ENCODE measurements at places on chromosomes 5 and 9. TPM values are rescaled to one million over a fixed set of nuclear protein-coding genes. Genes with fewer than 3 reads are reported as not detected.

The TMEM215 gene
- polyA plus RNA-seq, result 0.50 TPM

The PCDHA1 gene
- not detected for polyA plus RNA-seq

The CMYA5 gene
- polyA plus RNA-seq, result 62.8 TPM

The TARS1 gene
- polyA plus RNA-seq, result 120 TPM

The MELK gene
- 12.8 TPM for polyA plus RNA-seq

The LRRC14B gene
- polyA plus RNA-seq, result 10.9 TPM

GRCh38 chr9:129606161-129607026, 14.5 kb downstream of the C9orf50 start:
- peak; percentile 42 for DNase-seq

GRCh38 chr5:78419396-78419795, 59.0 kb downstream of the SCAMP1 start:
- no peak for DNase-seq

- DNase-seq, result no peak
Measured at GRCh38 chr9:78252616-78253015, 16.7 kb downstream of the CEP78 start.

GRCh38 chr9:137760426-137760825, 117.2 kb upstream of the CACNA1B start:
- DNase-seq, result no peak

DNA sequence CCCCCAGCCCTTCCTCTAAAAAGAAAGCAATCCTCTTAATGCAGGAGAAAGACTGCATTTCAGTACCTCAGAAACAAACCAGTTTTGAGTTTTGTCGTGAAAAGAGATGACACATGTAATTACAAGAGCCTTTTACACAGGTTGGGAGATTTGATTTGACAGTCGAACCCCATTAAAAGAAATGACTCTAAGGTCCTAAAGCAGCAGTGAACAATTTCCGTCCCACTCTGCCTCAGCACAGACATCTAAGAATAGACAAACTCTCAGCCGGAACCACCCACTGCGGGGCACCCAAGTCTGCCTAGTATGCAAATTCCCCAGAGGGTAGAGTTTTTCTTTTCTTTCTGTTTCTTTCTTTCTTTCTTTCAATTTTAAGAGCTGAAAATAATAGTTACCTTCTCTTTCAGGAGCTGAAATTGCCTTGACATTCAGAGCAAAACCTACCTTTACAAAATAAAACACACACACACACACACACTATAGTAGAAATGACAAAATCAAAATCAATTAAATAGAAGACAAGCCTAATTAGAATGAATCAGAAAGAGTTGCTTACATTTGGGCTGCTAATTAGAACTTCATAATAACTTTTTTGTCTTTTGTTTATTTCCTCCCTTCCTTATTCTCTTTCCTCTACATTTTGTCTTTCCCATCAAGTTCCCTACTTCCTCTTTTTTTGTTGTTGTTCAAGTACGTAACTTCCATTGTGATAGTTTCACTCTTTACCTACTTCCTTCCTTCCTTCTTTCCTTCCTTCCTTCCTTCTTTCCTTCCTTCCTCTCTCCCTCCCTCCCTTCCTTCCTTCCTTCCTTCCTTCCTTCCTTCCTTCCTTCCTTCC, 65.1 kb downstream of the BASP1 start:
- no peak for DNase-seq

- no peak for DNase-seq
Measured at GRCh38 chr9:105432247-105432842, 15.5 kb upstream of the FSD1L start.

GRCh38 chr5:93302711-93303110, 278.3 kb downstream of the NR2F1-AS1 start:
- DNase-seq, result no peak

GRCh38 chr9:68547417-68547816, 6.7 kb upstream of the TMEM252 start:
- DNase-seq, result no peak

DNA sequence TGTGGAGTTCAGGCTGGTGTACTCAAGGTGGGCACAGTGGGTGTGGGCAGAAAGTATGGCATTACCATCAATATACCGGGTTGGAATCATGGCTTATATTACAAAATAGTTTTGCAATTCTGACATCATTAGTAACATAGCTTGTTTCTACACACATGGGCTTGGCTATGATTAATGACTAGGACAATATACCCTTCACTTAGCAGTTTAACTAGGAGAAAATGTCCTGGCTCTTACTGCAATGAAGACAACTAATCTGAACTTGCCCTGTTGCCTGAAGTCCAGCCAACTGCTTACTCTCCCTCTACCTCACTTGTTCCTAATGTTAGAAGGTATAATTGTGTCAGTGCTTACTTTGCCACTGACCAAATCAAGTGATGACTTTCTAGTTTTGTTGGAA, 612.5 kb downstream of the EFNA5 start:
- no peak for DNase-seq

DNA sequence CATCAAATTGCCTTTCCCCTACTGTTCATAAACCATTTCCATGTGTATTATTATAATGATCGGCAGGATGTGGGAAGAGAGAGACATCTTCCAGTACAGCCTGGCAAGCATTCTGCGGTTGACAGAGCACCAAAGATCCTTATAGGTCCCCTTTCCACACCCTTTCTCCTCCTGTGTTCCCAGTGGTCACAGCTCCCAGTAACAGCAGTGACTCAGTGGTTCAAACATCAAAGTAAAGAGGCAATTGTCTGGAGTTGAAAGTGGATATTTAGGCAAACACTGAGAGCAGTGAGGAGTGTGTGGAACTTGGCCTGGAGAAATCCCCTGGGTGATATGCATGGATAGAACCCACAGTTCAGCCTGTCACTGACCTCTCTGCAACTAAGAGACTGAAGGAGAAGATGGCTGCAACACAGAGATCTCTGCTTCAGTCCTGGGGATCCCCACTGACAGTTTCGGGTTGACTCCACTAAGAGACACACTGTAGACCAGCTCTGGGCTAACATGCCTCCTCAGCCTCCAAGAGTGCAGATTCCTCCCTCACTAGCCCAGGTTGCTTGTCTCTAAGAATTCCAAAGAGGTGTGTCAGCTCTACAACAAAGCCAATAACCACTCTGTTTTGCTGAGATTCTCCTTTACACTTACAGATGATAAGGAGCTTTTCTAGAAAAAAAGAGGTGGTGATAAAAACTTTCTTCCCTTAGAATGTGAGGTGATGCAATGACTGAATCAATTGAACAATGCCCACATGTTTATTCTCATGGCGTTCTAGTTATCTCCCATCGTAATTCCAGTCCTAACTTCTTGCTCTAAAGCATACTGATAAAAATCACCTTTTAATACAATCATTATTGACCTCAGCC, 94.4 kb upstream of the IL6ST start:
- no peak for DNase-seq

- no peak for DNase-seq
Measured at GRCh38 chr5:59724482-59725391, 168.8 kb downstream of the PDE4D start.

GRCh38 chr9:125561509-125562148, 145.4 kb downstream of the MAPKAP1 start:
- no peak for DNase-seq

Data from muscle of arm (tissue), 14 donors.